ENCODE measurements at places on chromosomes 7 and 10. TPM values are rescaled to one million over a fixed set of nuclear protein-coding genes. Genes with fewer than 3 reads are reported as not detected.
A peak's percentile ranks its signal among the peaks of the same experiment; 100 is the strongest.

- DNase-seq = no peak
Observed at GRCh38 chr10:49418053-49418326, 22.1 kb upstream of the DRGX start.

GRCh38 chr7:66170309-66171231 is 34.6 kb upstream of the TPST1 start:
- DNase-seq = peak; percentile 59

CHRM2 gene
- 1.8 TPM for polyA plus RNA-seq

TYW1B gene
- 0.98 TPM for polyA plus RNA-seq

SPDYE6 gene
- polyA plus RNA-seq = not detected

H2BK1 gene
- polyA plus RNA-seq = not detected
